Left lung (tissue), 14 donors: ENCODE measurements at places on chromosomes 3 and 15. TPM values are rescaled to one million over a fixed set of nuclear protein-coding genes. Genes with fewer than 3 reads are reported as not detected.

The CNTN4 gene
- 5.9 TPM for total RNA-seq

- no peak overlapping the region for H3K27ac ChIP-seq
- H3K27me3 ChIP-seq = no peaks in the 10 kb centered on the region
- peak; percentile 34 for DNase-seq
- H3K4me3 ChIP-seq = no peak overlapping the region
- no peaks in the 10 kb centered on the region for H3K36me3 ChIP-seq
Measured at GRCh38 chr15:25183581-25184251, 228.9 kb downstream of the SNRPN start.

GRCh38 chr15:71312731-71313460 is 197.6 kb downstream of the THSD4 start:
- no peak for DNase-seq
- no peaks in the 10 kb centered on the region for H3K36me3 ChIP-seq
- no peak overlapping the region for H3K4me3 ChIP-seq
- no peaks in the 10 kb centered on the region for H3K27me3 ChIP-seq

DNA sequence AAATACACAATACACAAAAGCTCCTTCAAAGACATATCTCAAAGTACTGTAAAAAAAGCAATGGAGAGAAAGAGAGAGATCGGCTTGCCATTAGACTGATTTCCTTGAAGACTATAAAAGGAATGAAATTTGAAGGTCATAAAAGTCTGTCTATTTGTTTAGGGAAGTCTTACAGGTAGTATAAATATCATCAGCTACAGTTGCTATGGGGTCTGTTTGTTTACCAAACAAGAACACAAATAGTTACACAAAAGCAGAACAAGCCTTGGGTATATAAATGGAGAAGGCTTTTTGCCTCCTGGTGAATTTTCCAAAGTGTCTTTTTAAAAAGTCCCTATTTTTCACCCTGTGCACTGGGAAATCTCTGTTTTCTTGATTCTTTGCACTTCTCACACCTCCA is 552.3 kb downstream of the FOXP1 start:
- H3K4me1 ChIP-seq = peaks cover 7% of the 10 kb centered on the region
- no peaks in the 10 kb centered on the region for H3K27me3 ChIP-seq
- H3K36me3 ChIP-seq = no peaks in the 10 kb centered on the region
- no peak for DNase-seq

- peak overlapping the region; percentile 48 for H3K27ac ChIP-seq
- peaks cover 84% of the 10 kb centered on the region for H3K4me1 ChIP-seq
- H3K27me3 ChIP-seq = no peaks in the 10 kb centered on the region
- H3K4me3 ChIP-seq = no peak overlapping the region
- DNase-seq = no peak
Measured at GRCh38 chr15:70264014-70264582, 166.4 kb upstream of the TLE3 start.
